Hematopoietic multipotent progenitor cell treated with erythropoietin and hydrocortisone succinate and interleukin-3 and kit ligand, for 8 days (in vitro differentiated cells): ENCODE measurements at places on chromosomes 2 and 18.
A peak's percentile ranks its signal among the peaks of the same experiment; 100 is the strongest.

GRCh38 chr18:58501066-58501896 is 127.6 kb downstream of the ALPK2 start:
- no peak for DNase-seq

DNA sequence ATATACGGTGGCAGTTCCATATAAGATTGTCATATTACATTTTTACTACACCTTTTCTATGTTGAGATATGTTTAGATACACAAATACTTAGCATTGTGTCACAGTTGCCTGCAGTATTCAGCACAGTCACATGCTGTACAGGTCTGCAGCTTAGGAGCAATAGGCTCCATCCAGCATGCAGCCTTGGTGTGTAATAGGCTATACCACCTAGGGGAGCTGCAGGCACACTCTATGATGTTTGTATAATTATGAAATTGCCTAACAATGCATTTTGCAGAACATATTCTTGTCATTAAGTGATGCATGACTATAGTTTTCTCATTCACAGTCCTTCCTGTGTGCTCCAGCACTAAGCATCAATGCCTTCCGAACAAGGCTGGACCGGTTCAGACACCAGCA is 133.4 kb downstream of the NDUFA10 start:
- DNase-seq = no peak

GRCh38 chr2:7773362-7774360 is 856.4 kb downstream of the RNF144A start:
- no peak for DNase-seq

GRCh38 chr2:231272991-231273390 is 74.6 kb downstream of the ARMC9 start:
- no peak for DNase-seq

DNA sequence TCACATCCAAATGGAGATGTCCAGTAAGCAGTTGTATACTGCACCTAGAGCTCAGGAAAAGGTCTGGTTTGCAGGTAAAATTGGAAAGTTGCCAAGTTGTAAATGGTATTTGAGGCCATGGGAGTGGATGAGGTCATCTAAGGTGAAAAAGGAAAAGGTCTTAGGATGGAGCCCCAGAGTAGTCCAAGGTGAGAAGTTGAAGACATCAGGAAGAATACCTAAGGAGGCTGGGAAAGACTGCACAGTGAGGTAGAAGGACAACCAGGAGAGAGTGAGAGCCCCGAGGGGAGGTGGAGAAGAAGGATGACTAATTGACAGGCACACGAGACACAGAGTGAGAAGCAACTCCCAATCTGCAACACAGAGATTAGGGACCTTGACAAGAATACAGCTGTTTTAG is 10.7 kb downstream of the DPP4 start:
- peak; percentile 1 for DNase-seq

GRCh38 chr2:46471019-46471583 is 8.3 kb upstream of the TMEM247 start:
- DNase-seq = no peak

DNA sequence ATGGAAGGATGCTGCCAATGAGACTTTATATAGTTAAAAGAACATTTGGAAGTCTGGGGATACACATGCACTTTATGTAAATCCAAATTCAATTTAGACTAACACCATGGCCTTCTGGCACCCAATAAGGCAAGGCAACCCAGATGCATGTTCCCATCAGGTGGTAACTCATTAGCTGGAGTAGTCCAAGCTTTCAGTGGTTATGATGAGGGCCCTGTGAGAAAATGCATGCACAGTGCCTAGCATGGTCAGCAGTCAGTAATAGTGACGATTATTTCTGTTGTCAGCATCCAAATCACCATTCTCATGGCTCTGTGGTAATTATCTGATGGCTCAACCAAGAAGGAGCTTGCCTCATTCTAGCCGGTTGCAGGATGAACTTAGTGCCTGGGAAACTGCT is 70.3 kb upstream of the CTLA4 start:
- no peak for DNase-seq

DNA sequence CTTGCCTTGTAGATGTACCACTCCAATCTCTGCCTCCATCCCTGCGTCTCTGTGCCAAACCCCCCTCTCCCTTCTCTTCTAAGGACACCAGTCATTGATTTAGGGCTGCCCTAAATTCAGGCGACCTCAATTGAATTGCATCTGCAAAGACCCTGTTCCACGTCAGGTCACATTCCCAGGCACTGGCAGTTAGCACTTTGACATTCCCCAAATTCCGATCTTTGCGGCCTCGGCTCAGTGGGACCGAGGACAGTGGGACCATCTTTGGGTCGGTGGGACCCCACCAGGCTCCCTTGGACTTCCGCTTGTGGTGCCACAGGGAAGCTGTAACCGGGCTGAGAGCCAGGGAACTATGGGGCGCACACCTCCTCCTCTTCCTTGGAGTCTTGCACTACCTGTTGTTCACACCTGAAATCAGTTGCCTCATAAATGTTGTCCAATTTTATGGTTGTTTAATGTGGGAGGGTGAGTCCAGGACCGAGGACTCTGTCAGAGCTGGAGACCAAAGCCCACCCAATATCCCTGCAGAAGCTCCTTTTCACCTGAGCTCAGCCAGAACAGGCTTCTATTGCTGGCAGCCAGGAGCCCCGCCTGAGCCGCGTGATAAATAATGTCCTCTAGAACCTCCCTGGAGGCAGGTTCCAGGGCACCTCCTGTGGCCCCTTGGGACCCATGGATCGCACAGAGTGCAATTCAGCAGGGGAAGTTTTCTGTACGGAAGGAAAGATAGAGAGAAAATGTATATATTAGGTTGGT is 271.6 kb downstream of the EIPR1 start:
- no peak for DNase-seq

DNA sequence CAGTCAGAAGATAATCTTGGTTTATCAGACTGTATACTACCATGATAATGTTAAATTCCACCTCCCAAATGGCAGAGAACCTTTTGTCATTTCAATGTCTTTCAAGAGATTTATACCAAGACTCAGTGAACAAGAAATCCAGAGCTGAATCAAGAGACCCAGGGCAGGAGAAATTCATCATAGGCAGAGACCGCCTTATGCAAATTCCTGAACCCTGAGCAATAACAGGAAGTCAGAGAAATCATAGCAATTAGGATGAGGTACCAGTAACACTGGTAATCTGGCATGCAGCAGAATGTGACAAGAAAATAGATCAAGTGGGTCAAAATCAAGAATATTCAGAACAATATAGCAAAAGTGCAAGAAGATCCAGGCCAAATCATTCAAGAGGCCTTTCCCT is 412.4 kb upstream of the LRATD1 start:
- no peak for DNase-seq

DNA sequence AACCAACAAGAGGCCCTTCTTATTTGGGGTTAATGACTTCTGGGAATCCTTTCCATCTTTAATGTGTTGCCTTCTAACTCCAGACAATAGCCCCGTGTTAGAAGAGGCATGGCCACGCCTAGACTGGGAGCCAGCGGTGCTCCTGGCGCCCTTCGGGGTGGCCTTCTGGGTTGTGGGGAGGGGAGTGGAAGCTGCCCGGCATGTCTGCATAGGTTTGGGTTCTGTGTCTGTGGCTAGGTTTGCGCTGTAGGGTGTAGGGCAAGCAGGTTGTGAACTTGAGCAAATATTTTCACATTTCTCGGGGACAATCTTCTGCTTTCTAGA is 40.4 kb downstream of the CELF4 start:
- no peak for DNase-seq

GRCh38 chr2:161269111-161269510 is 39.1 kb upstream of the PSMD14 start:
- no peak for DNase-seq

GRCh38 chr18:35807811-35808335 is 164.6 kb upstream of the RMP24 start:
- no peak for DNase-seq

DNA sequence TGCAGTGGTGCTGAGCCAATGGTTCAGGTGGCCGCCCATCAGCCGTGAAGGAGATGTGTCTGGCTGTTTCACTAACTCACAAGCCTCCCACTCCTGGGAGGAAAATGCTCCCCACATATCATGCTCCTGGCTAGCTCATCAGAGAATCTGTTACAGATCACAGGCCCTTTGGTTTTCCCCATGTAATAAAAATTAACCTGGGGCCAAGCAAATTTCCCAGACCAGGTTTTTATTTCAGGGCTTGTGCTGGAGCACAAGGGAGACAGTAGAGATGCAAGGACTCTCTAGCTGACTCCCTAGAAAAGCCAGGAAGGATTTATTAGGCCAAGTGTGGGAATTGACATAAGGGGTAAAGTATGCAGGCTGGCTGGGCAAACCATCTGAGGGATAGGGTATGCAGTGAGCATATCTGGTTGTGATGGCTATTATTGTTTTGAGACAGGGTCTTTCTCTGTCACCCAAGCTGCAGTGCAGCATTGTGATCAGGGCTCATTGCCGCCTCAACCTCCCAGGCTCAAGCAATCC is 40.6 kb upstream of the CCBE1 start:
- no peak for DNase-seq

DNA sequence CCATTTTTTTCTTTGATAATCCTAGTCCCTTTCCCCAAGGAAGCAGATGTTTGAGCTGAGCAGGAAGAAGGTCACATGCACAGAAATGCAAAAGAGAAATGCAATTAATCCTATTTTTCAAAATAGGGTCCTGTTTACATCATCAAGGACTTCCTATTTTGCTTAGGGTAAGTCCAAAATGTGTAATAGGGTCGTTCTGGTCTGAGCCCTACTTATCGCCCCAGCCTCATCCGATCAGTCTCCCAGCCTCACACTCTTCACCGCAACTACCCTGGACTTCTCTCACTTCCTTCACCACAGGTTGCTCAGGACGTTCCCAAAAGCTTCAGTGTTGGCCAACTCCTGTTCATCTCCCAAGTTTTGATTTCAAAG is 32.8 kb downstream of the FOSL2 start:
- DNase-seq = no peak

DNA sequence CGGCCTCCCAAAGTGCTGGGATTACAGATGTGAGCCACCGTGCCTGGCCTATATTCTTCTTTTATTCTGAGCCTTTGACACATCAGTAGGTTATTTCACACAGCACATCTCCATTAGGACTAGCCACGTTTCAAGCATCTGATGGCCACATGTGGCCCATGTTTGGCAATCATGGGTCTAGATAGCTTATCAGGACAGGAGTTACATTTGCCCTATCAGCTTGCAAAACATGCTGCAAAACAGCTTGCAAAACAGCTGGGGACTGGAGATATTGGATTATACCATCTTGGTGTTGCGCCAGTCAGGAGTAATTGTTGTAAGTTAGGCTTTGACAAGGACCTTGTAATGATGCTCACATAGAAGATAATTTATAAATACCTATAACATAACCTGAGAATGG is 94.9 kb downstream of the GBX2 start:
- peak; percentile 73 for DNase-seq
